K562 (cell line): ENCODE measurements at places on chromosomes 5 and 9. TPM values are rescaled to one million over a fixed set of nuclear protein-coding genes. Genes with fewer than 3 reads are reported as not detected.

GRCh38 chr9:136516191-136516654 lies 29.6 kb downstream of the NOTCH1 start:
- no peak overlapping the region for H3K4me3 ChIP-seq
- H3K36me3 ChIP-seq, result peaks cover 48% of the 10 kb centered on the region; the same call in 2 of the 3 replicates
- peaks cover 14% of the 10 kb centered on the region for H3K4me1 ChIP-seq
- no peak for DNase-seq

The LCNL1 gene
- polyA plus RNA-seq, result 0.11 and 0.12 TPM in 2 replicates

DNA sequence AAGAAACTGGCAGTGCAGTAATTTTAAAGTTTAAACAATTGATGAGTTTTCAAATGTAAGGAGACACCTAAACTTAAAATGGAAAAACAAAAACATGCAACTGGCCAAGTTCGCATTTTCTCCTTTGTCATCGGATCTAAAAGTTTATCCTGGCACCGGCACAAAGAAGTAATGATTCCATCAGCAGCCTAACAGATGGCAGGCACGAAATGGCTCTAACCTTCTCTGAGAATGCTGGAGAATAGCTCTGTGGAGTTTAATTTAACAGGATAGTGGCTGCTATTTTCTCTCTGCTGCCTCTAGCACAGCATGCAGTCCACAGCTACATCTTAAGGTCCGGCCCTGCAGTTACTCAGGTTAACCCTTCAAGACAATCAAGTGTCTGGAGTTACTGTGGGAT lies 82.2 kb downstream of the PRELID2 start:
- H3K27ac ChIP-seq, result no peak overlapping the region
- no peaks in the 10 kb centered on the region for H3K4me1 ChIP-seq
- no peak for DNase-seq
- H3K4me3 ChIP-seq, result no peak overlapping the region

DNA sequence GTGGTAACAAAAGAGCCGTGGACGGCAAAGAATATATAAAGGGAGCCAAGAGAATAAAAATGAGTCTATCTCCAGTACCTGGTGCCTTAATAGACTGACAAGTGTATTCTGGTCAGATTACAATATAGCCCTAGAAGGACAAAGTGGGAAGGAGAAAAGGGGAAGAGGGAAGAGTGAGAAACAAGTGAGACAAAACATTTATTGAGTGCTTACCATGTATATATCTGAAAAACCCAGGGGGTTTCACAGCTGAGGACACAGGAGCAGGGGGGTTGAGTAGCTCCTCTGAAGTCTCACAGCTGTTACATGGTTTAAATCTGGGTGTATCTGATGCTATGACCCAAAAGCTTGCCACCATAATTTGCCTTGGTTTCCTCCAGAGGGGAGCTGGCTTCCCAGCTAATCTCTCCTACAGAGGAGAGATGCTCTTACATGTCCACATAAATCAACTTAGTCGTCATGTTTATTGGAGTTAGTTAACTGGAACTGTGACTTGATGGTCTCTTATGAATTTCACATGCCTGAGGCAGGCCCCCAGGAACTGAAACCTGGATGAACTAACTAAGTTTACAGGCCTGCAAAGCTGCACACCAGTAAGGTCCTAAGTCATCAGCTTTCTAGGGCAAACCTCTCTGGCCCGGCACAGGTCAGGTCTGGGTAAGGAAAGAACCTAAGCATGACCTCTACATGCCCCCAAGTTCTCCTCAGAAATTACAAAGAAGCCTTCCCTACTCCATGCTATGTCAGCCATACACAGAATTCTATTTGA lies 15.5 kb downstream of the SIL1 start:
- no peaks in the 10 kb centered on the region for H3K27me3 ChIP-seq
- no peaks in the 10 kb centered on the region for H3K36me3 ChIP-seq
- DNase-seq, result no peak
- H3K27ac ChIP-seq, result no peak overlapping the region

- no peak overlapping the region for H3K4me3 ChIP-seq
- no peaks in the 10 kb centered on the region for H3K36me3 ChIP-seq
- no peak overlapping the region for H3K27ac ChIP-seq
- H3K27me3 ChIP-seq, result peaks cover 8% of the 10 kb centered on the region; the same call in 2 of the 3 replicates
- DNase-seq, result no peak
Observed at GRCh38 chr9:36999728-37000333, 34.2 kb downstream of the PAX5 start.

The C1QTNF3 gene
- polyA plus RNA-seq, result 2.0 and 2.4 TPM in 2 replicates

The ERMP1 gene
- polyA plus RNA-seq, result 7.1 and 8.3 TPM in 2 replicates
